Esophagus squamous epithelium (tissue), 5 donors: ENCODE measurements at places on chromosomes 1 and 21. TPM values are rescaled to one million over a fixed set of nuclear protein-coding genes. Genes with fewer than 3 reads are reported as not detected.

The PIK3CD gene
- 7.5 TPM for total RNA-seq

The BEND5 gene
- total RNA-seq, result 1.8 TPM

The TFF1 gene
- not detected for total RNA-seq

DNA sequence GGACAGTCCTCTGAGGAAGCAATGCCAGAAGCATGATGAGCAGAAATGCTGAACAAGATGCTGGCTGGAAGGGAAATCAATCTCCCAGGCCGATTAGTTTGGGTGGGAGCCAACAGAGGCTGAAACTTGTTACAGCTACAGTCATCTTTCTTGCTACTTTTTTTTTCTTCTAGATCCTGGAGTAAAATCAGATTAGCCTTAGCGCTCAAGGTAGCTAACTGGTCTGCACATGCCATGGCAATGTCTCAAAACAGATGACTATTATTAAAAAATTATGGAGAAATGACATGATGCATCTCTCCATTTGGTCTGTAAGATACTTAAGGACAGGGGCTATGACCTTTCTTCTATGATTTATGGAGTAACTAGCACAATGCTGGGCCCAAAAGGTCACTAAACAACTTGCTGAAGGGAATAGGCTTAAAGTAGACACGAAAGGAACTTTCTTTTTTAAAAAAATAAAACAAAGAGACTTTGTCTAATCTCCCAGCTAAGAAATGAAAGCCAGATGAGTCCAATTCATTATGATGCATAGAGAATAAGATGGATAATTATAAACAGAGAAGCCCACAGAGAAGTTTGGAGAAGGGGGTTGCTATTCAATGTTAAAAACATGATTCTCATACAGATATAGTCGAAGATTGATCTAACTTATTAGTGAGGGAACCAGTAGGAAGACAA lies 42.5 kb downstream of the UTP25 start:
- no peak for DNase-seq

- DNase-seq, result no peak
Measured at GRCh38 chr1:180199018-180199417, 31.0 kb upstream of the LHX4 start.

DNA sequence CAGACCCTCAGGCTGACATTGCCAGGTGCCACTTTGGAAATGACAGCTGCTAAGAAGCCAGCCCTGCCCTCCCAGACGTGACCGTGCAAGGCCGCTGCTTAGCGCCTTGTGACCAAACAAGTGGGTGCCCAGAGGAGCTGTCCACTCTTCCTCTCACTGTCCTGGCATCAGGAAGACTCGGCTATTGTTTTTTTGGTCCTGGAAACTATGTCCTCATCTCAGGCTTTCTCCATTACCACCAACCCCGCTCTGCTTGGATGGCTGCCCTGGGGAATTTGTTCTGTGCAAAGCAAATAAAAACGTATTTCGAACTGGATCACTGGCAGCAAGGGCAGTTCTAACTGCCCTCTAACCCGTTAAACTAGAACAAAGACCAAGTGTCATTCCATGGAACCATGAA lies 13.7 kb upstream of the TENT5C start:
- no peak for DNase-seq
